ENCODE measurements at places on chromosomes 3 and 15. TPM values are rescaled to one million over a fixed set of nuclear protein-coding genes. Genes with fewer than 3 reads are reported as not detected.

Gene FGF7
- 28.5 TPM for total RNA-seq

Gene HCLS1
- 10.6 TPM for total RNA-seq

Gene UACA
- 57.1 TPM for total RNA-seq

Gene SEMA3B
- 60.1 TPM for total RNA-seq

Gene HSPBAP1
- total RNA-seq: 3.1 TPM

Gene BLM
- total RNA-seq: 28.9 TPM

GRCh38 chr3:113250566-113250965 lies 39.2 kb downstream of the BOC start:
- no peak for DNase-seq

DNA sequence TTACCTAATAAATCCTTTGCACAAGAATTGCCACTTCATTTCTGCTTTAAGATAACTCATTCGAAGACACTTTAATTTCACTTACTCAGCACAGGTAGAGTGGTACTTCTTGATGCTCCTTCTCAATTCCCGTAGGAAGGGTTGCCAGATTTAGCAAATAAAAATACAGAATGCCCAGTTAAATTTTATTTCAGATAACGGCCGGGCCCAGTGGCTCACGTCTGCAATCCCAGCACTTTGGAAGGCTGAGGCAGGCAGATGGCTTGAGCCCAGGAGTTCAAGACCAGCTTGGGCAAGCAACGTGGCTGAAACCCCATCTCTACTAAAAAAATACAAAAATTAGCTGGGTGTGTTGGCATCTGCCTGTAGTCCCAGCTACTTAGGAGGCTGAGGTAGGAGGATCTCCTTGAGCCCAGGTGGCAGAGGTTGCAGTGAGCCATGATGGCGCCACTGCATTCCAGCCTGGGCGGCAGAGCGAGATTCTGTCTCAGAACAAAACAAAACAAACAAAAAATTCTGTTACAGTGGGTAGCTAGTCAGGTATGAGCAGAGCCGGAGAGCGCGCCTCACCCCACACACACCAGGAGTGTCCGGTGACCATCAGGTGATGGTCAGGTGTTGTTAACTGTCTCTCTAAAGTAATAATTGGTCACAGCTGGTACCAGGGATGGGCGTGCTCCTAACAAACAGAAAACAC lies 92.8 kb downstream of the DNAH12 start:
- DNase-seq: no peak

- no peak for DNase-seq
These were observed 15.7 kb downstream of the KCNMB2 start for GRCh38 chr3:178551916-178552321.

DNA sequence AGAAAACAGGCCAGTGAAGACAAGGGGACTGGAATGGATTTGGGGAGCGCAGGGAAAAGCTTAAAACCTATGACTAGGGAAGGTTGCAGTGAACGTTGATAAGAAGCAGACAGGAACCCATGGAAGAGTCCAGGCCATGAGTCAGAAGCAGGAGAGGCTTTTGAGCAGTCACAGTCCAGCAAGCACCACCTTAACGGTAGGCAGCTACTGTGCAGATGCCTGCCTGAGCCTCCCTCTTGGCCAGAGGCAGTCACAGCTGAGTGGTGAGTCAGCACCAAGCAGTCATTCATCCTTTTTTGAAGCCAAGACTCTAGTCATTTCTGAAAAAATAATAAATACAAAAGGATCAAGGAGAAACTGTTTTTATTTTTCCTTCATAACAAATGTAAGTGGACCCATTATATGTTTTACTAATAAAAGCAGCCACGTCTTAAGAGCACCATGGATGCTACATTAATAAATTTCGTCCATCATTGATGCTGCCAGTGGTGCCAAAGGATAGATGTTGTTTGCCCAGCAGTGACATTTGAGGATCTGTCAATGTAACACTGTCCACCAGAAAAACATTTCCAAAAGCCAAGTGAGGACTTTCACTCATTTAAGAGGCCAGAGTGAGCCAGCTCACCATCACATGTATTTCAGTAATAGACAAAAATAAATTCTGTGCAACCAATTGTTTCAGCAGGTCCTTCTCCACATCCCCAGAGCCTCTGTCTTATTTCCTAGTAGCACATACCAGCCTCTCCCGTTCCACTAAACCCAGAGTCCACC lies 42.1 kb upstream of the ACTC1 start:
- DNase-seq: no peak

GRCh38 chr3:38005076-38006020 lies 14.8 kb downstream of the VILL start:
- peak; percentile 77 for DNase-seq

DNA sequence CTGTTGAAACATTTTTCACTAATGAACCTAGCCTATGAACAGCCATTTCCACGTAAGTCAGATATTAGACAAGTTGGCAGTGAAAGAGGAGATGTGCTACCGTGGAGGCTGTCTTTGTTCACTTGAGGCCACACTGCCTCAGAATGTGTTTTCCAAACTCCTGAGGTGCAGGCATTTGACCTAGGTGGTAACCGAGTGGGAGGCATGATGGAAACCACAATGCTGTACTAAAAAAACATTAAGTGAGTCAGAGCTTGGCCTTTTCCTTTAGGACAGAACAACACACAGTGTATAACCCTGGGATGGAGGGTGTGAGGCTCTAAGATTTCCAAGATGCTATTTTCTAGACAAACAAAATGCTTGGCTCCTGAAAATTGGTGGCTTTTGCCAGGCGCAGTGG lies 406.3 kb downstream of the SOX2 start:
- no peak for DNase-seq

- DNase-seq: no peak
These were observed 43.5 kb upstream of the MBNL1 start for GRCh38 chr3:152225201-152225600.

GRCh38 chr3:35335703-35336102 lies 303.6 kb upstream of the ARPP21 start:
- DNase-seq: no peak

GRCh38 chr3:42377681-42378080 lies 32.7 kb downstream of the LYZL4 start:
- DNase-seq: no peak

GRCh38 chr15:66019826-66020398 lies 150.6 kb downstream of the RAB11A start:
- DNase-seq: no peak

- DNase-seq: no peak
These were observed at the start of gene SLC28A1 for GRCh38 chr15:84883916-84884781. Gene SLC28A1, plus strand, starts transcription at chr15:84884662. Its CDS starts 3,099 bp downstream, at chr15:84887761.

GRCh38 chr3:186790261-186790981 lies 7.0 kb downstream of the EIF4A2 start:
- no peak for DNase-seq

GRCh38 chr3:26237036-26237682 lies 385.4 kb upstream of the LRRC3B start:
- no peak for DNase-seq

DNA sequence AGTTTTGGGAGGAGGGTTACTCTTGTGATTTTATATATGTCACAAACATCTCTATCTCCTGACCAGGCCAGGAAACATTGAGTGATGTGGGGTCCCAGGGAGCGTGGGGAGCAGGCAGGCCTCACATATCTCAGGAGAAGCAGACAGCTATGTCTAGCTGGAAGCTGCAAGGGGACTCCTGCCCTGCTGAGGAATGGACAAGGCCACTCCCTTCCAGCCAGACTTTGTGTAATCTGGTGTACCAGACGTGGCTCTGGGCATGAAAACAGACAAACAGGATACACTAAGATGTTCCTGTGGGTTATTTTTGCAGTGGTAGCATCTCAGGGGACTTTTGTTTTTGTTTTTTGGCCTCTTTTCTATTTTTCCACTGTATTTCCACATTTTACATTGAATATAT lies 23.2 kb downstream of the CYP8B1 start:
- DNase-seq: no peak

DNA sequence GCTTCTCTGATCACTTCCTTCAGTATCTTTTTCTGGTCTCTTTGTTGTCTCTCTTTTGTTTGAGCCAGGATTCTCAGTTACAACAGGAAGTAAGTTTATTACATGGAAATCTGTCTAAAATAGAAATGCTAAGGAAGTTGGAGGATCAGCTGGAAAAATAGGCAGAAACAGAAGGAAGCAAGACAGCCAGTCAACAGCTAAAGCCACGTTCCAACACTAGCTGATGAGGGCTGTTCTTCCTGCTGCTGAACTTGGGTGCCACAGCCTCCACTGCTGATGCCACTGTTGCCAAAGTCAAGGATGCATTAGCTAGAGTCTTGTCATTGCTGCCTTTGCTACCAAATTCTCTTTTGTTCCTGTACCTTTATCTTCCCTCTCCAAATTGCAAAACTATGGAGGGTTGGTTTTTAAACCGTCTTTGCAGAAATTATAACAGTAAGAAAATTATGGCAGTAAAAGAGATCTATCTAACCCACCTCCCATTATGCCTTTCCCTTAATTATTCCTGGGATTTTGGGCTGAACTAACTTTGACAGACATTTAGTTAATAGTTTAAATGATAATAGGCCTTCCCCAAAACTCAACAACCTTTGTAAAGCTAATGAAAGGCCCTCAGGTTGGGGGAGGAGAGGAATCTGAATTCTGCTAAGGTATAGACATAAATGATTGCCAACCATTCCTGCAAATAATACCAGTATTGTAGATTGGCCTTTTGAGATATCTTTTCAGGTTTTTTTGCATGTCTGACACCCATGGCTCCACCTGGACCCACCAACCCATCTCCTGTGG lies 27.4 kb upstream of the OR5K4 start:
- DNase-seq: no peak

DNA sequence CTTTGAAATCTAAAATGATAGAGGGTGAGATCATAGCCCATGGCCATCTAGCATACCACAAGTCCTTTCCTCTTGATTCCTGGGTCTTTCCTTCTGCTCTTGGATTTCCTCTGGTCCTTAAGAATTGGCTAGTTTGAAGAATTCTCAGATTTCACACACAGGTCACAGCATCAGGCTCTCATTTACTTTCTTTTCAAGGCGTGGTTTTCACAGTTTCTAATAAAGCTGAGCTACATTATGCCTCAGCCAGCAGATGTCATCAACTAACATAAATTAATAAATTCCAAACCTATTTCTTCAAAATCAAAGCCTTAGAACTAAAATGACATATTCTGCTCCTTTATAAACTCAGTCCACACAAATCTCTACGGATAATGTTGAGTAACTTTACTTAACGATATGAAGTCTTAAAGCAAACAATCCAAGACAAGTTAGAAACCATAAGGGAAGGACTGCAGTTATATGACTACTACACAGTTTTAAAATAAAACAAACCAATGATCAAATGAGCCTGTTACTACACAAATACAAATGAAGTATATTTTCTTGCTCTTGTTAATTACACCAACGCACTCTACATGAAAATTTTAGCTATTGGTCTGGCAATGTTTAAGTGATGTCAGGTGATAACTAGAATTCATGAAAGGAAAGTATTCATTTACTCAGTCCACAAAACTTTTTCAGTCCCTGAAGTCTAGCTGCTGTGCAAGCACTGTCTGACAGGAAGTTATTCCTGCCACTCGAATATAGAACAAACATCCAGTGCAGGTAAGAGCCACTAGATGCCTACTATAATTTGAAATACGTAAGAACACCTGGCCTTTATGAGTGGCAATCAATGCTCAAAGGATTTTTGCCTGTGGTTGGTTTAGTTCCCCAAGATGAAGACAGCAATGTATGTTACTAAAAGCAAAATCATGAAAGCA lies 9.2 kb downstream of the CCDC14 start:
- DNase-seq: no peak

DNA sequence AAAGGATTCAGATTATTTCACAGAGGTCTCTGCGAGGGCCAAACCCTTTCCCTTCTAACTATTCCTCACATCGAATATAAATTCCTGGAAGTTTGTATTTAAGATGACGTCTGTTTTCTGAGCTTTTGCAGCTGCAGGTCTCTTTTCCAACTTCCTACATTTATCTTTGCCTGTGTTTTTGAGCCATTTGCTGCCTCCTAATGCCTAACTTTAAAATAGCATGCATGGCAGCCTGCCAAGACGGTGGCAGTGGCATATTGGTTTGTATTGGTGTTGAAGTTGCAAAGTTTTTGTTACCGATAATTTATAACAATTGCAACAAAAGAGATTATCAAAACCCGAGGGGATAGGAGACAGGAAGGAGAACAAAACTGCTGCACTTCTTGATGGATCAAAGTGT lies 187.1 kb upstream of the DNAJC19 start:
- peak; percentile 36 for DNase-seq

- no peak for DNase-seq
These were observed 51.8 kb upstream of the SETMAR start for GRCh38 chr3:4251412-4251811.

GRCh38 chr3:47713655-47714054 lies 68.0 kb downstream of the SMARCC1 start:
- no peak for DNase-seq

DNA sequence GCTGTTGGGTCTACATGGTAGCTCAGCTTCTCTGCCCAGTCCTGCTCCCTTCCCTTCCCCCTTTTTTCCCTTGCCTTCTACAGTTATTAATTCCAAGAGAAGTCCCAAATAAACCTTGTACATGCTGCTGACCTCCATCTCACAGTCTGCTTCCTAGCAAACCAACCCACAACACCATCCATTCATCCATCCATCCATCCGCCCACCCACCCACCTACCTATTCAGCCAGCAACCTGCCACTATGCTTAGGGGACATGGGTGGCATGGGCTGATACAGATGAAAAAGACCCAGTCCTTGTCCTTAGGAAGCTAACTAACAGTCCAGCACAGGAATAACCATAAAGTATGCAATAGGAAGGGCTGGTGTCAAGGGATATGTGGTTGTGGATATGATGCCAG lies 5.7 kb downstream of the TNFAIP8L3 start:
- DNase-seq: no peak

DNA sequence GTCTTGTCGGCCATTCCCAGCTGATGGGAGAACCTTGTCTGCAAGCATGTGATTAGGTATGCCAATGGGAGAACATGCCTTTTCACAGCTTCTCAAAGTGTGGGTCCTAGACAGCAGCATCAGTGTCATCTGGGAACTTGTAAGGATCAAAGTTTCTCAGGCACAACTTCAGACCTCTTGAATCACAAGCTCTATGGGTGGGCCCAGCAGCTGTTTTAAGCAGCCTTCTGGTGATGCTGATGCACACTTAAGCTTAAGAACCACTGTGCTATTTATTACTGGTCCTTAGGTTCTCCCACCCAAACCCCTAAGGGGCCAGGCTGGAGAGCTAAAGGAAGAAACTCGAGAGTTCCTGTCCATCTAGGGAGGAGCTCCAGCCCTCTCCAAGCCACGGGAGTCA lies 453.9 kb upstream of the PROK2 start:
- no peak for DNase-seq

- DNase-seq: no peak
These were observed 59.2 kb upstream of the HERC1 start for GRCh38 chr15:63892794-63893441.

Measured in heart left ventricle (tissue), 16 donors.